Aorta (tissue), 5 donors: ENCODE measurements at places on chromosomes 7 and 10. TPM values are rescaled to one million over a fixed set of nuclear protein-coding genes. Genes with fewer than 3 reads are reported as not detected.
A peak's percentile ranks its signal among the peaks of the same experiment; 100 is the strongest.

DNA sequence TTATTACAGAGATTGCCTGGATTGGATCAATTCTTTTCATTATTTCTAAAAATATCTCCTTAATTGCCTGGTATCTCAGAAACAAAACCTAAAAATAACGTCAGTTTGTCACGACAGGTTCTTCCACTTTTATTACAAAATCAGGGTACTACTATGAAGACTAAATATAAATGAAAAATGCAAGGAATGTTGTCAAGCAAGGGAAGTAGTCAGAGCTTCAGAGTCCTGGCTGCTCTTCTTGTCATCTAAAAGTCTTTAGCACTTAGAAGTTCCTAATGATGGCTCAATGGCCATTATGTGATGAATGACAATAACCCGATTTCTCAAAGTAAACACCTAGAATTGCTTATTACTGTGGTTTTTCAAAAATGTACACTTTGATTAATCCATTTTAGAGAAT lies 192.2 kb downstream of the SEMA3A start:
- no peaks in the 10 kb centered on the region for H3K36me3 ChIP-seq
- H3K27ac ChIP-seq, result no peak overlapping the region
- no peaks in the 10 kb centered on the region for H3K4me1 ChIP-seq
- H3K4me3 ChIP-seq, result no peak overlapping the region

DNA sequence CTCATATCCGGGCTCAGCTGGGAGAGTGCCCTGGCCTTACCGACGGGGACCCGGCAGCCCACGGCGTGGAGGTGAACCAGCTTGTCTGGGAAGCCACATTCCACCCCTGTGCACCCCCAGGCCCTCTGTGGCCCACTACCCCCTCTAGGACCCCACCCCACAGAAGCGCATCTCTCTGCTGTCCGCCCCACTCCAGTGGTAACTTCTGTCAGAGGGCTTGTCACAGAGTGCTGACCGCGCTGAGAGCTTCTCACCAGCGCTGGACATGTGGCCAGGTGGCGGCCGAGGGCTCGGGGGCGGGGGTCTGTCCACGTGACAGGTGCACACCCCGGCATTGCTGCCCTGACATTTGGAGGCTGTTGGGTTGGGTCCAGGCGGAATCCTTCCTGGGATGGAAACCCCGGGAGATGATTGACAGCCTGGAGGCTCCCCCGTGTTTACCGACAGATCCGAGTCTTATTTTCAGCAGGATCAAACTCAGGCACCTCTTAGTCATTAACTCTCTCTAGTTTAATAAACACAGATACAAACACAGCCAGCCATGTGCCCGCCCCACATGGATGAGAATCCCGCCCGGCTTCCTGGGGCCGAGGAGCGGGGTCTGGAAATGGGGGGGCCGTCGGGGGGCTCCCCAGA lies 5.1 kb downstream of the ELFN1 start:
- H3K4me3 ChIP-seq, result no peak overlapping the region
- peak; percentile 35 for DNase-seq
- no peaks in the 10 kb centered on the region for H3K36me3 ChIP-seq
- no peaks in the 10 kb centered on the region for H3K4me1 ChIP-seq

GRCh38 chr7:83732305-83732704 lies 83.4 kb upstream of the SEMA3E start:
- no peak overlapping the region for H3K27ac ChIP-seq
- no peak overlapping the region for H3K4me3 ChIP-seq
- no peaks in the 10 kb centered on the region for H3K27me3 ChIP-seq
- DNase-seq, result no peak
- no peaks in the 10 kb centered on the region for H3K4me1 ChIP-seq

DNA sequence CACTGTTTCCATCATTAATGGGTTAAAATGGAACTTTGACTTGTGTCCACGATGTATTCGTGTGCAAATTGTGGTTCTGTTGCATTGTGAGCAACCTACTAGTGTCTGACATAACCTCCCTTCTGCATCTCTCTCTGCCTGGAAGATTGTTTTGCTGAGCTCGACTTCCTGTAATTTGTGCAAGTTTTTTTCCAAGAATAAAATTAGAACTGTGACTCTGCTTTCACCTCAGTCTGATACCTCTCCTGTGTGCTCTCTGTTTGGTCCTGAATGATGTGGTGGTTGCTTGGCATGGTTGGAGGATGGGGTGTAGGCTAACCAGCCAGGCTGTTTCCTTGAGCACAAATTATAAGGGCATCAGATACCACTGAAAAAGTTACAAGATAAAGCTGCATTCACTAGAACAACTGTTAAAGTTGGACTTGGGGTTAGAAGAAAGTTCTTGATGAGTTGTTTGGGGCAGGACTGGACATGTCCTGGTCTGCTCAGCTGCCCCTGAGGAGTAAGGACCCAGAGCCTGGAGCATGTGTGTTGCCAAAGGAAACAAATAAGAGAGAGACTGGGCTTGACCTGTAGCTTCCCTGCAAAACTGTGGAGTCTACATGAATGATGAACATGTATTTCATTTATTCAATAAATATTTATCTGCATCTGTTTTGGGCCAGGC lies 1.9 kb upstream of the VOPP1 start:
- no peak for DNase-seq
- peaks cover 11% of the 10 kb centered on the region for H3K4me1 ChIP-seq

The GIMAP6 gene
- 49.2 TPM for total RNA-seq
